Bone marrow (tissue), 2 donors: ENCODE measurements at places on chromosomes 2 and 18.

GRCh38 chr2:120203251-120204021 lies 19.8 kb downstream of the TMEM185B start:
- DNase-seq, result no peak

- no peak for DNase-seq
Measured at GRCh38 chr2:236293241-236293810, 29.1 kb upstream of the ASB18 start.

DNA sequence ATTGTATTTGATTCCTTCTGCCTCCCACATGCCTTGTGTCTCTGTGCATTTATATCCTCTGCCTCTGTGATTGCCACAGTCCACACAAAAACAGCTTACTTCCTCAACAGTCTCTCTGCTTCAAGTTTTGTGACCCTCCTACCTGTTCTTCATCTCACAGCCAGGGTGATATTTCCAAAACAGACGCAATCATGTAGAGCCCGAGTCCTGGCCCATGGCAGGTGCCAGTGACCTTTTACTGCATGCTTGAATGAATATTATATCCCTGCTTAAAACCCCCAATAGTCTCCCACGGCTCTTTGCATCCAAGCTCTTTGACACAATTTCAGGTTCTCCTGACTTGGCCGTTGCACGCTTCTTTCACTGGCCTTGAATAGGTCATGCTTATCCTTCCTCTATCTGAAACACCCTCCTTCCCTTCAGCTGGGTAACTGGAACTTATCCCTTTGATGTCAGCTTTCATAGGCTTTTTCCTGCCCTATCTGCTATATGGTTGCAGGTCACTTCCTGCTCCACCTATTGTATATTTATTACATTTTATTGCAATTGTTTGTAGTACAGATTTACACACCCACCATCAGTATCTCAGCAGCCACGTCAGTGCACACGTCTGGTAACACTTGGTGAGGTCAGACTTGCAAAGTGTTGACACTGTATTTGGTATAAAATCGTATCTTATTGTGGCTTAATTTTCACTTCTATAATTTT lies 29.7 kb upstream of the IL1B start:
- no peak for DNase-seq

DNA sequence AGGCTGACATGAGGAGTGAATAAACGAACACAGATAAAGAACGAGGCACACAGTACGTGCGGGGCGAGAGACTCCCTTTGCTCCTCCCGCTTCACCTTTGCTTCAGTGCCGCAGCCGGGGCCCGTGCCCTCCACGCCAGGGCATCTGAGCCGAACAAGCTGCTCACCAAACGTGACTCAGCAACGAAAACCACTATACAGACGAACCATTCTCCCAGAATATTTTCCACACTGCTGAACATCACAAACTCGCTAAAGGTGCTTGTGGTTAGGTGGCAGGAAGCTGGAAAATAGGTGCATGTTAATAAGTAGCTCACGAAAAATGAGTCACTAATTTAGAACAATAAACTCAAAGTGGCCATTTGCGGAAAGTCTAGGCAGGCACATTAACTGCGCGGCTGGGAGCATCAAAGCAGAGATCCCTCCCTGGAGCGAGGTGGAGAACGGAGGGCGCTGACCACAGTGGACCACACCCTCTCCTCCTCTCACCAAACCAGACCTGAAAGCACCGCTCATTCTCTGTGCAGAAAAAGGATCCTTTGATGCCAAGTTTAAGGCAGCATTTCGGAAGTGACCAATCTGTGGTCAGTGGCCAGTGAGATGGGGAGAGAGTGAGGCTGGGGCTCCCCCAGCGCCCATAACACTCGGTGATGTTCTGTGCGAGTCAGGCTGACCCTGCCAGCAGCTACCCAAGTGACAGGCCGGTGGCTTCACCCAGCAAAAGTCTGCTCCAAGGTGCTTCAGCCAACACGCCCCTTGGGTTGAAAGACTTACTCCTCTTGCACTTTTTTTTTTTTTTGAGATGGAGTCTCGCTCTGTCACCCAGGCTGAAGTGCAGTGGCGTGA lies 153.2 kb downstream of the HDAC4 start:
- no peak for DNase-seq

DNA sequence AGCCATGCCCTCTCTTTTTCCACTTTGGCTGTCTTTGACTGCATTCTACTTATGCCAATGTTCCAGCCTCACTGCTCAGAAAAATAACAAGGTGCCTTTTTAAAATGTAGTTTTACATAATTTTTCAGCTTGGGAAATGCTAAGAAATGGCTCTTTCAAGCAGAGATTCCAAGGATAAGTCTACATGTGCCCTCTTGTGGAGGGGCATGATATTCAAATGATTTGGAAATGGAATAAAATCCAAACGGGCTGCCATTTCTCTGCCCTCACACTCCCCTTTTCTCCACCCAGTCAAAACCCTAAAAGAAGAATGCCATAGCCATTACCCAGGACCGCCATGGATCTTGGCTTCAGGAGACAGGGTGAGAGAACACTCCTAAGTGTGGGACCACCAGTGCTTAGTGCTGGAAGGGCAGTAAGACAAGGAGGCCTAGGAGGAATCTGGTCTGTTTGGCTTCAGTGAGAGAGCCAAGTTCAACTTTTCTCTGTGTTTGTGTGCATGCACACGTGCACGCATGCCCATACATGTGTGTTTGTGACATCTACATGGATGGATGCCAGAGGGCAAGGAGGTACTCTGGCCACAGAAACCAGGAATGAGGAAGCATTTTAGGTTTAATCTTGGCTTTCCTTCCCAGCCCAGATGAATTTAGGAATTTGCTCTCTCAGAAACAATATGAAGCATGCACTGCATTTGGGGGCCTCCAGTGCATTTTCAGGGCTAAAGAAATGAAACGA lies 174.0 kb upstream of the SLC14A2 start:
- DNase-seq, result no peak

DNA sequence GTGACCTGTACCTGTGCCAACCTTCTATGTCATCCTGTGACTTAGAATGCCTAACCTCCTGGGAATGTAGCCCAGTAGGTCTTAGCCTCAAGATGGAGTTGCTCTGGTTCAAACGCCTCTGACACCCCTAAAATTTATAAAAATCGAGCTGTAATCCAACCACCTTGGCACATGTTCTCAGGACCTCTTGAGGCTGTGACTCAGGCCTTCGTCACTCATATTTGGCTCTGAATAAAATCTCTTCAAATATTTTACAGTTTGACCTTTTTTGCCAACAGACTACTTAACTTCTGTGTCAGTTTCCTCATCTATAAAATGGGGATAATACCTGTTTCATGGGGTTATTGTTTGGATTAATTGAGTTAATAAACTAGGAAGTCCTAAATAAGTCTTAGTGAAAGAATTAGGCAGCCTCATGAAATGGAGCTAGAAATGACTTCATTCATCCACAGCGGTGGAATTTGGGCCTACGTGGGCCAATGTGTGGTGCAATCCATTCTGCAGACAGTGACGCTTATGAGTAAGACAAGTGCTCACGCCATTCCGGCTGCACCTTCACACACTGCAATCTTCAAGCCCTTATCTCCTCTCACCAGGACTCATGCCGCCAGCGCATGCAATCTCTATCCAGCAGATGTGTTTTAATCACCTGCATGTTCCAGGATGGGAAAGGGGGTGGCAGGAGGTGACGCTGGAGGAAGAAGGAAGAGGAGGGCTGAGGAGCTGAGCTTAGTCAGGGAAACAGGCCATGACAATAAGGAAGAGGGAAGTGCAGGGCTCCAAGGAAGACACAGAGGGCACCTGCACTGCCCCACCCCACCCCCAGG lies 2.0 kb upstream of the UBE2F start:
- no peak for DNase-seq

- no peak for DNase-seq
Measured at GRCh38 chr2:186841940-186842339, 7.0 kb downstream of the ZSWIM2 start.

- DNase-seq, result no peak
Measured at GRCh38 chr2:205372141-205372540, 310.2 kb upstream of the NRP2 start.

- DNase-seq, result no peak
Measured at GRCh38 chr2:60438131-60438530, 115.3 kb downstream of the BCL11A start.

- no peak for DNase-seq
Measured at GRCh38 chr2:16774980-16775898, 109.6 kb upstream of the CYRIA start.

DNA sequence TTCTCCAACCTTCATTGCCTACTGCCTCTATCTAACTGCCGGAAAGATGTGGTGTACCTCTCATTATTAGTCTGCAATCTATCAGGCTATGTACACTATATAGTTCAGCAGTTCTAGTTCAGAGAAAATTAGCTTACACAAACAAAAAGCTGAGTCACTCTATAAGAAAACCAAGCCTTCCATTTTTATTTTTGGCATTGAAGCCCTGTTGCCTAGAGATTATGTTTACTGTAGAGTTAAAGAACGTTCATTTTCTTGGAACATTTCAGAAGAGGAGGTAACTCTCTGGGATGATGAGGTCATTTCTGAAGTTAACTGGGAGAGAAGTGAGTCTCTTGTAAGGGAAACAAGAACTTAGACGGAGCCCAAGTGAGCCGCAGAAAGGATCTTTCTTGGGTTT lies 133.5 kb downstream of the FAM124B start:
- DNase-seq, result no peak

- no peak for DNase-seq
Measured at GRCh38 chr18:71329114-71329513, 1040.3 kb downstream of the SOCS6 start.

DNA sequence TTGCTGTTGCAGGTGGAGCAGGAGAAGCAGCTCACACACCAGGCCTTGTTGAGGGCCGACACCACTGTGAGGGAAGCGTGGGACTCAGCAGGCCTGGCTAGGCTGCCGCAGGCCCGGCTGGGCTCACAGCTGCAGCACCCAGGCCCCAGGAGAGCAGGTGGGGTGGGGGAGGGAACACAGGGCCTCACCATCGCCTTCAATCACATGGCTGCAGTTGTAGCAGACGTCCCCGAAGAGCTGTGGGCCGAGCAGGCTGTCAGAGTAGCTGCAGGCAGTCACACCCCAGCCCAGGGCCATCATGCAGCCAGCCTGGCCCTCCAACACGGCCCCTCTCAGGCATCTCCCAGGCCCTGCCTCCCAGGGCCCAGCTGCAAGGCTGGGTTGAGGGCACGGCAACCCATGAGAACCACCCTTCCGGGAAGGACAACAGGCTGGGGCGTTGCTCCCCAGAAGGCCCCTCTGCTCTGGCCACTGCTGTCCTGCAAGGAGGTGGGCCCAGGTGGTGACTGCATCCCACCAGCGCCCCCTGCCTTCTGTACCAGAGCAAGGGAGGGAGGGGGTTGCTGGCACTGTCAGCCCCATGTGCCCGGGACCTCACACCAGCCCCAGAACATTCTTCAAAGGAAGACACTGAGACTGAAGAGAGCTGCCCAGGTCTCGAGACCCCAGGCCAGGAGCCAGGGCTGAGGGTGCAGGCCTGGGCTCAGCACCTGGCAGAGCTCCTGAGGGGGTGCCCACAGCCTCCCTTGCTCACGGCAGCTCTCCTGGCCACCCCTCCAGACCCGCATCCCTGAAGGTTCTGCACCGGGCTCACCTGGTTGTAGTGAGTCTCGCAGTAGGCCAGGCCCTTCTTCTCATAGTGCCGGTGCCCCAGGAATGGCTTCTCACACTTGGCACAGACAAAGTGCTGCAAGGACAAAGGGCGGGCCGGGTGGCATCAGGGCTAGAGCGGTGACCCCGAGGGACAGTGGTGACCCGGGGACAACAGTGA lies 5.6 kb upstream of the GPR17 start:
- DNase-seq, result no peak

- no peak for DNase-seq
Measured at GRCh38 chr2:82819951-82820350, 1639.1 kb downstream of the SUCLG1 start.

- no peak for DNase-seq
Measured at GRCh38 chr2:215614296-215614695, 178.4 kb upstream of the FN1 start.

GRCh38 chr2:128791985-128792320 lies 473.3 kb upstream of the HS6ST1 start:
- no peak for DNase-seq

DNA sequence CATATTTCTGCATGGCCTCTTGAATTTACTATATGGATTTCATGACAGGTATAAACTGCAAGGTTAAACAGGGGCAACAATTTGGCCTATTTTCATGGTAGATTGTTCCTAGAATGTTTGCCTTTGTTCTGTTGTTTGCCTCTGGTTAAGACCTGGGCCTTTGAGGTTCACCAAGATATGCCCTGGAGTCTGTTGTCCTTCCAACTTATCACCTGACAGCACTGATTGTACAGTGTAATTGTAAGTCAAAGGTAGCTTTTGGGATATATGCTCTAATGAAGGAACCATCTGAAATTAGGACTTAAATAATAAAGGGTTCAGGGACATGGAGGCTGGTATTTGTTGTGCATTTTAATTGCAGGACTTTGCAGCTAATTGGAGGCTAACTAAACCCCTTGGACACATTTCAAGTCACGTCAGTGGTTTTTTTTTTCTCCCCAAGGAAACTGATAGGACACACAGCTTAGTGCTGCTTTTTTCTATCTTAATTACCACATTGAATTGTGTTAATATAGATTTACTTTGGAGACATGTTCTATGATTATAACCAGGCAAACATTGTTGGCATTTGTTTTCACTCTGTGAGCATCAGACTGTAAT lies 771.2 kb upstream of the LINC00305 start:
- no peak for DNase-seq

DNA sequence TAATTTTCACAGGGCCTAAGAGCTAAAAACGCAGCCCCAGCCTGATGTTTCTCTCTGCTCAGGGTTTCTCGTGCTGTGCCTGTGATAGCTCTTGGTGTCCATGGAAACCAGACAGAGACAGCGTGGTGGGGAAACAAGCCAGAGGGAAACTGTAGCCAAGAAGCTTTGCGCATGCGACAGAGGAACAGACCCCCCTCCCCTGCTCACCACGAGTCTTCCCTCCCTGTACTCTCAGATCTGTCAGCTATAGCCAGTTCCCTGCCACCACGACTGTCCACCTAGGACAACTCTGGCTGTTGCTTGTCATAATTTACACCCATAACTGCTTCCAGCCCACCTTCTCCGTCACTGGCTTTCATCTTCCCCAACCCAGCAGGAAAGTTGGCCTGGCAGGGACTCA lies 13.2 kb upstream of the DNAJC27 start:
- peak; percentile 51 for DNase-seq

DNA sequence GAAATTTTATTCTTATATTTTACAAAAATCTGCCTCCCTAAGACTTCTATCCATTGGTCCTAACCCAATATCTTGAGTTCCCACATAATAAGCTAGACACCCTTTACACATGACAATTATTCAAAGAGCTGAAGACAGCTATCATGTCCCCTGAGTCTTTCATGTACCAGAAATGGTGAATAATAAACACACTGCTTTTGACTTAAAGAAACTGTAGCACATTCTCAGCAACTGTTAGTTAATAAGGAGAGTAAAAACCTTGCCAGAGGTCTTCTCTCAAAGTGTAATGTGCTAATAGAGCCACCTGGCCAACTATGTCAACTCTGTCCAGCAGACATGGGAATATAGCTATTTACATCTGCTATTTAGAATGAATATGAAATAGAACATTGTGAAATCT lies 109.7 kb upstream of the ARL5A start:
- no peak for DNase-seq

GRCh38 chr2:55088400-55088799 lies 38.1 kb upstream of the RTN4 start:
- DNase-seq, result no peak
